Kidney epithelial cell (primary cell): ENCODE measurements at places on chromosomes 1 and 21. TPM values are rescaled to one million over a fixed set of nuclear protein-coding genes. Genes with fewer than 3 reads are reported as not detected.

RHBDL2 gene
- not detected in 2 replicates for total RNA-seq

HJV gene
- total RNA-seq: not detected in 2 replicates

LCE2D gene
- total RNA-seq: not detected in 2 replicates

OR2L2 gene
- not detected in 2 replicates for total RNA-seq

MIGA1 gene
- total RNA-seq: 11.4 and 14.5 TPM in 2 replicates

SMIM1 gene
- not detected in 2 replicates for total RNA-seq

TCEA3 gene
- 3.7 and 6.8 TPM in 2 replicates for total RNA-seq

F13B gene
- total RNA-seq: not detected in 2 replicates

ELAPOR1 gene
- 0.08 TPM in 1 of 2 replicates, not detected in the other for total RNA-seq

SLC44A3 gene
- total RNA-seq: 13.1 and 14.6 TPM in 2 replicates

NEK2 gene
- 4.3 and 4.4 TPM in 2 replicates for total RNA-seq

CNN3 gene
- total RNA-seq: 223 and 226 TPM in 2 replicates

AIRE gene
- total RNA-seq: 0.17 TPM in 1 of 2 replicates, not detected in the other

LCE1D gene
- not detected in 2 replicates for total RNA-seq

OR2T10 gene
- total RNA-seq: not detected in 2 replicates

GBP2 gene
- total RNA-seq: 2.2 and 2.7 TPM in 2 replicates

GREM2 gene
- 0.04 and 0.14 TPM in 2 replicates for total RNA-seq

SPRR5 gene
- total RNA-seq: not detected in 2 replicates

ACTL8 gene
- total RNA-seq: 0.17 TPM in 1 of 2 replicates, not detected in the other

LEMD1 gene
- 4.3 and 5.1 TPM in 2 replicates for total RNA-seq

OPRD1 gene
- 0.21 and 0.34 TPM in 2 replicates for total RNA-seq

IFT25 gene
- total RNA-seq: 9.5 and 11.5 TPM in 2 replicates

SPRR4 gene
- total RNA-seq: not detected in 2 replicates

UBL4B gene
- total RNA-seq: not detected in 2 replicates

SYT2 gene
- total RNA-seq: under 0.01 and 0.04 TPM in 2 replicates

LGR6 gene
- total RNA-seq: 0.08 and 0.68 TPM in 2 replicates

PTPRU gene
- total RNA-seq: 55.4 and 80.4 TPM in 2 replicates

VPS13D gene
- total RNA-seq: 22.2 and 24.0 TPM in 2 replicates

TNFAIP8L2 gene
- total RNA-seq: not detected in 2 replicates

AQP10 gene
- not detected in 2 replicates for total RNA-seq

SDHC gene
- 42.8 and 47.0 TPM in 2 replicates for total RNA-seq

GNAT2 gene
- not detected in 2 replicates for total RNA-seq

CHODL gene
- total RNA-seq: 1.2 and 1.3 TPM in 2 replicates

RGS13 gene
- total RNA-seq: not detected in 2 replicates

CELA3B gene
- total RNA-seq: not detected in 2 replicates

EFNA3 gene
- 1.6 and 1.7 TPM in 2 replicates for total RNA-seq

TACSTD2 gene
- total RNA-seq: 169 and 183 TPM in 2 replicates

MYOG gene
- total RNA-seq: not detected in 2 replicates

KCNA2 gene
- total RNA-seq: not detected in 2 replicates

ENO1 gene
- total RNA-seq: 1,235 and 1,336 TPM in 2 replicates

DMBX1 gene
- 0.04 TPM in 1 of 2 replicates, not detected in the other for total RNA-seq
